ENCODE measurements at places on chromosomes 12 and 14.

GRCh38 chr12:21239866-21240265 is 94.9 kb downstream of the SLCO1A2 start:
- no peak for DNase-seq

DNA sequence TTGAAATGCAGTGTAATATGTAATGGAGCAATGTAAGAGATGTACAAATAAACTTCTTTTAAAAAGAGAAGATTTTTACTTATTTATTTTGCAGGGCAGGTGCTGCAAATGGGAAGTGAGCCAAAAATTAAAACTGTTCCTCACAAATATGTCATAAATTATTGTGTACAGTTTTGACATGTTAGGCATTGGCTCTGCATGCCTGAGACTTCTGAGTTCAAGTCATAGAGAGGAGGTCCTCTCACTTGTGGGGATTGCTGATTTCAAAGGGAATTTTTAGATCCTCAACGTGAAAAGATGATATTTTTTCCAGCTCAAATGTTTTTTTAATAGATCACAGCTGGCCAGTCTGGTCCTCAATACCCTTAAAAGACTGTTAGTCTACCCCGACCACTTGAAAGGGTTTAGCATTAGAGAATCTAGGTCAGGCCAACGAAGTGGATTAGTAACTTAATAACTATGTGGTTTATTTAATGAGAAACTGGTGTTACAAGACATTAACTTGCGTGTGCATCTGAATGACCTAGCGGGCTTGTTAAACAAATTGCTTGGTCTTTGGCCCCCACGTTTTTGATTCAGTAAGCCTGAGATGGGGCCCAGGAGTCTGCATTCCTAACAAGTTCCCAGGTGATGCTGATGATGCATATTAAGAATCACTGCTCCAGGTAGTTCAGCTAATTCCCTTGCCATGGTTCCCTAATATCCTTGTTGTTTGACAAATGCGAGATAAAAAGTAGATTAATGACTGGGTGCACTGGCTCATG is 30.9 kb upstream of the WDR89 start:
- DNase-seq: no peak

GRCh38 chr14:32514681-32515080 is 185.6 kb downstream of the AKAP6 start:
- no peak for DNase-seq

- no peak for DNase-seq
Measured at GRCh38 chr12:8696442-8697090, 1.2 kb upstream of the RIMKLB start.

GRCh38 chr12:109988274-109988673 is 7.9 kb downstream of the GIT2 start:
- DNase-seq: no peak

DNA sequence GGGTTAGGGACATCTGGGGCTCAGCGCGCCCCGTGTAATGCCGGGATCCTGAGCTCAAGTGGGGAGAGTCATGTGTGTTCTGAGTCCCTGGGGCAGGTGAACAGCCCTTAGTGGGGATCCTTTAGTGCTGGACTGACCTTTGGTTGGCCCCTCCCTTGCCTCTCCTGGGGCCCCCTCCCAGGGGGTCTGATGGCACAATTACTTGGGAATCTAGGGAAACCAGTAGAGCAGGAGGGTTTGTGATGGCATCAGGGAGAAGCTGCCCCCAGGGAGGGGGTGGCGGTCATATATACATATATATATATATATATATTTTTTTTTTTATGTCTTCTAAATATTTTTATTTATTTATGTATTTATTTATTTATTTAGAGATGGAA is at the start of gene MORN3:
Gene MORN3, minus strand, starts transcription at position 134 of the 380 bp plus-strand sequence. CDS start 171 bp downstream, outside the sequence.
- DNase-seq: no peak

DNA sequence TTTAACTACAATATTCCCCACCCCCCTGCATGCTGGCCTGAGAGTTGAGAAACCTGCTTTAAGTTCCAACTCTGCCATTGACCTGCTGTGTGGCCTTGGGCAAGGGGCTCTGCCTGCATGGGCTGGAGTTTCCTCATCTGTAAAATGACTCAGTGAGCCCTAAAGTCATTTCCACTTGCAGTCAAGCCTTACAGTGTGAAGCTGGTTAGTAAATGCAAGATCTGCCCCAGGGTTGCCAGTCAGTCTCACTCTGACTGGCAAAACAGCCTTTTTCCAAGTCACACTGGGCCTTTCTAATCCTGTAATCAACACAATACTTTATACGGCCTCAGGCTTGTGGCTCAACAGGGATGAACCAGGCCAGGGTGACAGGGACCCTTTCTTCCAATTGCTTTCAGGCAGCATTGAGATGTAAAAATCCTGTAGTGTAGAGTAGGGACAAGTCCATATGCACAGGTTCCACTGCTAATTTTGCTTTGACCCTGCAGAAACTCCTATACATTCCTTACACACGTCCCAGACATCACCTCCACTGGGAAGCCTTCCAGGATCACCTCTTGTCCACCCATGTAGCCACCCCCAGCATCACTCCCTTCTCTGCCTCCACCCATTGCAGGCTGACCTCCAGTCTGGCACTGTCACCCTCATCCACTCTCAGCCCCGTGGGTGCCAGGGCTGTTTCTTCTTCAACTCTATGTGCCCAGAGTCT is 42.6 kb upstream of the PRIMA1 start:
- DNase-seq: no peak

GRCh38 chr12:3272958-3273357 is 195.8 kb downstream of the TSPAN9 start:
- DNase-seq: no peak

DNA sequence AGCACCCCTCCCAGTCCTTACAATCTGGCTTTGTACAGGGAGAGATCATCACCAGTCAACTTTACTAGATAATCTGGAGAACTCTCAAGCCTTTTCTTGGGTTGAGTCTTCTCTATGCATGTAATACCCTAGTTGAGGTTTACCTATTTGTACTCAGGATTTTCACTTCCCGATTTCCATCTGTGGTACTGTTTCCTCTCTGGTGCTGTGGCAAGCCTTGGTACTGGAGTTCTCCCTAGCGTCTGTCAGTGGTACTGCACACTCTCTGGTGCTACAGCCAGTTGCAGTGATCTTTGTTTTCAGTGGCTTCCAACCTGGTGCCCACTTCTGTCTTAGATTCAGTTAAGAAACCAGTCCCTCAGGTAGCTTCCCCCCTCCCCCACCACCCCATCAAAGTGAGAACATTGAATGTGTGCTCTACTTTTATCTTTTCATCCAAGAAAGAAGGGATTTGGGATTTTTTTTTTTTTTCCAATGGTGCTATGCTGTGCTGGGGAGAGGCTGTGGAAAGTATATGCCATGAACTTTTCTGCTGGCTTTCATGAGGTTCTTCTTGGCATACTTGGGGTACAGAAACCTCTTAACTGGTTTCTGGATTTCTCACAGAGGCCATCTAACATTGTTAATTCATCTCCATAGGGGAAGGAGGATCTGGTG is 69.4 kb upstream of the EVL start:
- peak; percentile 23 for DNase-seq

DNA sequence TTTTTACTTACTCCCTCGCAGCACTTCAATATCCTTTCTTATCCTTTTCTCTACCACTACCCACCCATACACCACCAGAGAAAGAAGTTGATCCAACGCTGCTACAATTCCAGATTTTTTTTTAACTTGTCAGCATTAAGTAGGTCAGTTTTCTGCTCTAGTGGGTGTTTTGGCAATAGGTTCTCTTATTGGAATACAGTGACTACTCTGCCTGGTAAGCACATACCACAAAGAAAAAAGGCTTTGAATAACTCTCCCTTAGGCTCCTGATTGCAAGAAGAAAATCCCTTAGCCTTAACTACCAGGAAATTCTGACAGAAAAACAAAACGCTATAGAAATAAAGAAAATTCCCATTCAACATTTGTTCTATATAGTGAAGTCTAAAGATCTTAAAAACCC is 72.0 kb downstream of the NUMB start:
- DNase-seq: no peak

DNA sequence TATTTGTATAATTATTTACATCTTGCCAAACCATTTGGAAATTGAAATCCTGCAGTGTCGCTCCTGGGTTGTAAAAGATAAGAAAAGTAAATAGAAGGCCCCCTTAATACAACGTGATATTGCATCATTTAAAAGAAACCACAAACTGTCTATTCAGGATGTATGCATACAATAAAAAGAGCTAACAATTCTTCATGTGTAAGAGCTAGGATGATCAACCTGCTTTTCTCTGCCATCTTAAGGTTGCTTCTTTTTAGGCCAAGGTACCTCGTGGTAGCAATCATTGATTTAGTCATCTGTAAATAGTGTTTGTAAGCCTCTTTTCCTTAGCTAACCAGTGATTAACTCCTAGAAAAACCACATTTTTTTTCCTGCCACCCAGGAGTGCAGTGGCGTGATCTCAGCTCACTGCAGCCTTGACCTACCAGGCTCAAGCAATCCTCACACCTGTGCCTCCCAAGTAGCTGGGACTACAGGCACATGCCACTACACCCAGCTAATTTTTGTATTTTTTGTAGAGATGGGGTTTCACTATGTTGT is 3.3 kb upstream of the USP44 start:
- DNase-seq: no peak

DNA sequence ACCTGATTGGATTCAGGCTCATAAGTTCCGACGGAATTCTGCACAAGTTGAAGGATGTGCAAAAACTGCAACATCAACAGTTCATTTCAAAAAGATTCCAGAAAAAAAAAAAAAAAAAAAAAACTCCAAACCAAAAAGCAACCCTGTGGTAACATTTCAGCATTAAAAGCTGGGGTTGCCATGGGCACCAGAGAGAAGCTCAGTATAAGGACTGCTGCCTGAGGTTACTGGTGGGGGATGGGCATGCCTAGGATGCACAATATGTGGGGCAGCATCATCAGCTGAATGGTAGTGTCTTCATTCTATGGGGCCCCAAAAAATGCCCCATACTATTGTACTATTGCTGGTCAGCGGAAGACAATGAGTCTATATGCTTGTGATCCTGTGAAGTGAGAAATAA is 44.7 kb downstream of the MBIP start:
- DNase-seq: no peak

DNA sequence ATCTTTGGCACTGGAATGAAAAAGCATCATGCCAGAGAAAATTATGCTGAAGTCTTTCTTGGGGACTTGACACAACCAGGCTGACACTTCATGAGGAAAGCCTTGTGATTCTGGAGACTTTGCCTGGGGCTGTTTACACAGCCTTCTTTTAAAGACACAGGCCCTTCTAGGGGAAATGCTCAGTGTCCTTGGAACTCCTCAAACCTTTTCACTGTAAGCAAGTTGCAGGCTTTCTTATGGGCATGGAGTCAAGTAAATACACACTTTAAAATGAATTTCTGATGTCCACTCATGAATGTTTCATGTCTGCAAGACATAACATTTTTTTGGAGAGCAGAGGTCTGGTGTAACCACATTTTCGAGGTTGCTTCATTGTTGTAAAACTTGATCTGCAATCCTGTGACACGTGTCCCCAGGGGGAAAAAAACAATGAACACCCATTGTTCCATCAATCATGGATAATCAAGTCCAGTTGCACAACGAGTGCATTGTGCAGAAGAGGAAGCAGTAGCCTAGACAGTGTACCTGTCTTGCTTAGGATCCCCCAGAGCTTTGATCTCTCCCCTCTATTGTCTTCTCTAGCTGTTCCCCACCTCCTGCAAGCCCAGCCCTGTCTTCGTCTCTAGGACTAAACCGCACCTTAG is 155.1 kb upstream of the PRICKLE1 start:
- no peak for DNase-seq

DNA sequence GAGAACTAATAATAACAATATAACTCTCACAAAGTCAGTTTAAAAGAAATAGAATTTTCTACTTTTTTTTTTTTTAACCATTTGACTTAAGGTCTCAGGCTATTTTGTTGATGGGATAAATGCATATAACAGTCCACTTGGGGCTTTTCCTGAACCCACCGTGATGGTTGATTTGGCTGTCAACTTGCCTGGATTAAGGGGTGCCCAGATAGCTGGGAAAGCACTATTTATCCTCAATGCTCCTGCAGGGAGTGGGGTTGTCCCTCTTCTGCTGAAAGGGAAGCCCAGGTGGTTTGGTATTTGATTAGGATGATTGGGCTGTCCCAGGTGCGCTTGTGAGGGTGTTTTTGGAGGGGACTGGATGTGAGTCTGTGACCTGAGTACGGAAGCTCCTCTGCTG is 114.9 kb downstream of the AACS start:
- no peak for DNase-seq

GRCh38 chr14:22932146-22932545 is 3.0 kb upstream of the PRMT5 start:
- DNase-seq: no peak

DNA sequence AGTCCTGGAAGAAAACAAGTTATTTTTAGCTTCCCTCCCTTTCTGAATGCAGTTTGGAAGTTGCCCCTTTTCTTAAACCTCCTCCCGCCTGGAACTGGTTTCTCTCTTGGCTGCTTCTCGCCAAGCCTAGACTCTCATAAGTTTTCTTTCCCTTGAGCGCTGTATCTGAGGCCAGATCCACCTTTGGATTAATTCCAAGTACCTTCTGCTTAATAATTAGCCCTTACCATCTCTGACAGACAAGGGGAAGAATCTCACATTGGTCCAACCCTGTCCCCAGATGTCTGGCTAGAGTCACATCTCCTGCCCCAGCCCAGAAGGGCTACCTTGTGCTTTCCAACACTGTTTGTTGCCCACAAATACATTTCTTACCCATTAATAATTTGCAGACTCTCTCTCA is 161.8 kb upstream of the RGS6 start:
- DNase-seq: no peak

DNA sequence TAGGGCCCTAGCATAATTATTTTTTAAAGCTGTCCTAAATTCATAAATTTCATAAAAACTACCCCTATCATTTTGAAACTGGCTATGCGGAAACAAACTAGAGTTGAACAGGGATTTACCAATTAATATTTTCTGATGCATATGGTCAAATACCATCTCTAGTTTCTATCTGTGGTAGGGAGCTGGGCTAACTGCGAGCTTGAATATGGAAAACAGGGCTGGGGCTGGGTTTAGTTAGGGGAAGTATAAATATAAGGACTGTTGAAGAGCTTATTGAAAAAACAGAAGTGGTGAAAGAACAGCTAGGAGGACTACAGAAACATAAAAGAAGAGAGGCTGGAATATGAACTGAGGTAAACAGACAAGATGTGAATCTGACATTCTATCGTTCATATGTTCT is 91.8 kb downstream of the SLC38A1 start:
- DNase-seq: no peak

DNA sequence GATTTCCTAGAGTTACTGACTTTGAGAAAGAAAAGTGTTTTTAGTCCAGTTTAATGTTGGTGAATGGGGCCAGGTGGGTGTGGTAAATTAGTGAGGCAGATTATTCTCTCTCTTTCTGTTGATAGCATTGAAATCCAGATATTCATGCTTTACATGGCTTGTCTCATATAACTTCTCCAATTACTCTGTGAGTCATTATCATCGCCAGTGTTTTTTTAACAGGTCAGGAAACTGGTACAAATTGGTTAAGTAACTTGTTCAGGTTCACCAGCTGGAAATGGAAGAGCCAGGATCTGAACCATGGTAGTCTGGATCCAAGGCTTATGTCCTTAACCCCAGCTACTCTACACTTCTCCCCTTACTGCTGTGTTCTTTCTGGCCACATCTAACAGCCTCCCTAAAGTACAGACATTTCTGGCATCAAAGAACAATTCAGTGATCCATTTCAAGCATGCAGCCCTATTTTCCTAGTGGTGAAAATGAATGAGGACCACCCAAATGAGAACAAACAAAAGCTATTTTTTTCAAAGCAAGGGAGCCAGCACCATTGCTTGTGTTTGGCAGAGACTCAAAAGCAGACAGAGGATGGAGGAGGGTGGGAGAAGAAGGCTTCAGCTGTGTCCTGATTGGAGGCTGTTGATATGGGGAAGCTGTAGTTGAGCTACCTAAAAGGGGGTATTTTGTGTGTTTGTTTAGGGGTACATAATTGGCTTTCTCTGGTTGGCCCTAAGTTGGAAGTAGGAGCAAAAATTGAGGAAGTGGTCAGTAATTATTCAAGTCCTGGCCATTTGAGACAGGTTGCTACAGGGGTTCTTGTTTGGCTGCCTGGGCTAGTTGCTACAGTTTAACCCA is 1.7 kb downstream of the IRAK3 start:
- DNase-seq: no peak

All from SK-N-DZ (cell line).